Stimulated activated CD8-positive, alpha-beta memory T cell treated with anti-CD3 and anti-CD28 coated beads, Interleukin-4, amount 100 ng/mL, for 24 hours (primary cell): ENCODE measurements at places on chromosomes 13 and 19.

DNA sequence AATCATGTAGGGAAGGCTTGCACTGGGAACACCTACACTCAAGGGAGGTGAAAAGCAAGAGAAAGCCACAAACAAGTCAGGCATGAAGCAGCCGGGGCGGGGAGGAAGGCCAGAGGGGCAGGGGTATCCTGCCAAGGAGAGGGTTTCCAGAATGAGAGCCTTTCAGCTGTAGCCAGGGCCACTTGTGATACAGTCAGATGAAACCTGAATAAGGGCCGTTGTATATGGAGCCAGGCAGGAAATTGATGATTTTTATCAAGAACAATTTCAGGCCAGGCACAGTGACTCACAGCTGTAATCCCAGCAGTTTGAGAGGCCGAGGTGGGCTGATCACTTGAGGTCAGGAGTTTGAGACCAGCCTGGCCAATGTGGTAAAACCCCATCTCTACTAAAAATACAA lies 4.4 kb downstream of the TRPM4 start:
- DNase-seq, result no peak

DNA sequence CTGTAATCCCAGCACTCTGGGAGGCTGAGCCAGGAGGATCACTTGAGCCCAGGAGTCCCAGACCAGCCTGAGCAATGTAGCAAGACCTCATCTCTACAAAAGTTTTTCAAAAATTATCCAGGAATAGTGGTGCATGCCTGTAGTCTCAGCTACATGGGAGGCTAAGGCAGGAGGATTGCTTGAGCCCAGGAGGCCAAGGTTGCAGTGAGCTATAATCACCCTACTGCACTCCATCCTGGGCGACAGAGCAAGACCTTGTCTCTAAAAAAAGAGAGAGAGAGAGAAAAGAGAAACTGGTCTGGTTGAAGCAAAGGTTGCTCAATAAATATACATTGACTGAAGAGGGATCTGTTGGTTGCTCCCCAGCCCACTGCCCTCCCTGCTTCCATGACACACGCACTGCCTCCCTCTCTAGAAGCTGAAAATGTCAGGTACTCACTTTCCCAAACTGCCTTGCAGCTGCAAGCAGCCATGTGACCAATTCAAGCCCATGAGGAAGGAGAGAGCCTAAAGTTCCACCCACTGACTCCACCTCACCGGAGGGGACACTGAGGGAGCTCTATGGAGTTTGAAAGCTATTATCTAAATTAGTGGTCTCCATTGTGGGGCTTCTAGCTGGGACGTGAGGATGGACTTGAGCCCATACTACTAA lies 14.0 kb downstream of the CEACAM16 start:
- no peak for DNase-seq

DNA sequence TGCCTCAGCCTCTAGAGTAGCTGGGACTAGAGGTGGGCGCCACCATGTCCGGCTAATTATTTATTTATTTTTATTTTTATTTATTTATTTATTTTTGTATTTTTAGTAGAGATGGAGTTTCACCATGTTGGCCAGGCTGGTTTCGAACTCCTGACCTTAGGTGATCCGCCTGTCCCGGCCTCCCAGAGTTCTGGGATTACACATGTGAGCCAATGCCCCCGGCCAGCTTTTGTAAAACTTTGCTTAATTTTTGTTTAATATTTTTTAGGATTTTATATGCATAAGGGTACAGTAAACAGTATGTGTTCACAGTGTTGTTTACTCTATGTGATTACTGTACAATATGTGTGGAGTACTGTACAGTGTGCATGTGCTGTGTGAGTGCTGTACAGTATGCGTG lies 98.7 kb downstream of the ZMYM2 start:
- DNase-seq, result no peak

- DNase-seq, result no peak
Observed at GRCh38 chr13:100790405-100790804, 115.8 kb upstream of the TMTC4 start.
